ENCODE measurements at places on chromosomes 2 and 18.

DNA sequence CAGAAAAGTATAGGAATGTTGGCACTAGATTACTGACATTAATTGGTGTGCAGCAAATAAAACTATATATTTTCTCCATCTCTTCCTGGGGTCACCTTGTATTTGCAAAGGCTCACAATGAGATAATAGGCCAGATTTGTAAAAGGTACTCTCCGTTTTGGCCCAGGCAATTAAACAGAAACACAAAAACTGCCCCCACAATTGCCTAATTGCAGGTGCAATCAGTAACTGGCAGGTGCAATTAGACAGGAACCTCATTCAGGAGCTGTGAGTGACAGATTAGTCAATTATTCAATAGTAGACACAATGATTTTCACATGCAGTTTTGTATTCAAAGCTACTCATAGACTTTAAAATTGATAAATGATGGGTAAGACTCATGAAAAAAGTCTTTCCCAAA is 451.4 kb upstream of the ID2 start:
- DNase-seq = no peak

- DNase-seq = no peak
Observed at GRCh38 chr18:52409727-52410126, 69.7 kb downstream of the DCC start.

DNA sequence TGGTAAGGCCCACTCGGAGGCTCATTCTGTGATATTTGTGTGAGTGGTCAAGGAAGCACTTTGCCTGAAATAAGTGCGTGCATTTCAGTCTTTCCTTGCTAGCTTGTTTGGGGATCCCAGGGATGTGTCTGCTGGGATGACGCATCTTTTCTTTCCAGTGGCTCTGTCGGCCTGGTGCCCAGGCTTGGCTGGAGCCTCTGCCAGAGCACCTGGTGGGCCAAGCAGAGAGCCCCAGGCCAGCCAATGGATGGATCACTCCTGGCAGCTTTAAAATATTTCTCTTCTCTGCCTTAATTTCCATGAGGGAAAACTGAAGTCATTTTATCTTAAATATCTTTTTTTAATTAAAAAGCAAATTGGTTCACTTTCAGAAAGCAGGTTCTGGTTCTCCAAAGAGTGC is 501.8 kb upstream of the HS6ST1 start:
- DNase-seq = no peak

DNA sequence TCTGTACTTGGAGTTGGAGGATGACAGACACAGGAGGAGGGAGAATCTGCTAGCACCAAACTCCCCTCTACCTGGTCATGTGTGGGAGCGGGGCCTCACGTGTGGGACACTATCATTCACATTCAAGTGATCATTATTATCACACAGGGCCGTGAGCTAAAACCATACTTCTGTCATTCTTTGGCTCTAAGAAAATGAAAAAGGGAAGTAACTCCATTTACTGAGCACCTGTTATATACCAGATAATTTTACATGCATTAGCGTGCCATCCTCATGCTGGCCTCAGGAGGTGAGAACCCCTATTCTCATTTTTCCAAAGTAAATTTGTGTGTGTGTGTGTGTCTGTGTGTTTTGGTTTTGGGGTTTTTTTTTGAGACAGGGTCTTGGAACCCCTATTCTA is 150.1 kb downstream of the GLI2 start:
- no peak for DNase-seq

DNA sequence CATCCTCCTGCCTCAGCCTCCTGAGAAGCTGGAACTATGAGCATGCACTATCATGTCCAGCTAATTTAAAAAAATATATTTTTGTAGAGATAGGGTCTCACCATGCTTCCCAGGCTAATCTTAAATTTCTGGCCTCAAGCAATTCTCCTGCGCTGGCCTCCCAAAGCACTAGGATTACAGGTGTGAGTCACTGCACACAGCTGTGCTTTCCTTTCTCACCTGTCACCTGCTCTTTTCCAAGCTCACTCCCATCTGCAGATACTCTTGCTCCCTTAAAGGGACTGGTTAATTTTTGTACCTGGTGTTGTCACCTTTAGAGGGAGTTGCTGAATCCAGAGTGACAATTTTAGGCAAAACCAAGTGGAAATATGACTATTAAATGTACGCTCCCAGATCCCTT is 178.2 kb downstream of the LOXHD1 start:
- DNase-seq = no peak

DNA sequence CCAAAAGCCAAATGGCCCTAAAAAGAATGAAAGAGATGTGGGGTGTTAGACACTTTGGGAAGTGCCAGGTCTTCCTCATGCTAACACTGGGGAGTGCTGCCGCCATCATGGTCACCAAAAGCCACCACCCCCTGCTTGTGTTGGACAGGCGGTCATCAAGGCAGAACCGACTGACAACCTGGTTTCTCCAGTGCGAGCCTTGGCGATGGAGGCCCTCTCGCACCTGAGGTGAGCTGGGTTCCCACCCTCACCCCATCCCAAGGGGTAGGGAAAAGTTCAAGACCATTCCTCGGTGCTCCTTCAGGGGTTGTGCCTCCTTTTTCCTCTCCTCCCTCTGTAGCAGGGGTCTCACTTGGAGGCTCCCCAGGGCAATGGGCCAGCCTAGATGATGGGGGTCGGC is 33.6 kb downstream of the MROH2A start:
- no peak for DNase-seq

DNA sequence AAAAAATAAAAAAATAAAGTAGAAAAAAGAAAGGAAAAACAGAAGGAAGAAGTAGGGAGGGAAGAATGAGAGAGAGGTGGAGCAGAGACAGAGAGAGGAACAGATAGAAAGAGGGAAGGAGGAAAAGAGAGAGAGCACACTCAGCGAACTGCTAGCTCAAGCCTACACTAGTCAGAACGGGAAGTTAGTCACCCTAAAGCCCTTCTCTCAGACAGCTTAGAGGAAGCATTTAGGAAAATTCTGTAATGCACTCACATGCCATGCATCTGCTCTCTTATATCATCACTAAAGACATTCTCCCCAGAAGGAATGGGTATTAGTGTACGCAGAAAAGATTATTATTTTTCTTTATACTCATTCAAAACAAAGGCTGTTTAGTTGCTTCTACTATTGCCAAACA is 68.1 kb upstream of the SULT1C3 start:
- no peak for DNase-seq

Measured in astrocyte of the cerebellum (primary cell).